ENCODE measurements at places on chromosomes 13 and 19.

DNA sequence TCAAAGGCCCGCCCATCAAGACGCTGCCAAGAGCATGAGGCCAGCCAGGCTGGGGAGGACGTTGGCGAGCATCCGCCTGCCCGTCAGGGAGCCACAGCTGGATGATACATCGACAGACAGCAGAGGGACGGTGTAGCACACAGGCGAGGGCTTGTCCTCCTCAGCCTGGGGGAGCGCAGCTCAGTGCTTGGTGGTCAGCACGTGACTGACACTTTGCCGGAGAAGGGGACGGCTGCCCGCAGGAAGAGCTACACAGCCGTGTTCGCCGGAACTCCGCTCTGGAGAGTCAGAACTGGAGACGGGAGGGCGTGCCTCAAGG, 34.1 kb downstream of the CSNK1G2 start:
- DNase-seq = no peak

- DNase-seq = no peak
These were observed 32.1 kb downstream of the PPP2R1A start for GRCh38 chr19:52221831-52222375.

DNA sequence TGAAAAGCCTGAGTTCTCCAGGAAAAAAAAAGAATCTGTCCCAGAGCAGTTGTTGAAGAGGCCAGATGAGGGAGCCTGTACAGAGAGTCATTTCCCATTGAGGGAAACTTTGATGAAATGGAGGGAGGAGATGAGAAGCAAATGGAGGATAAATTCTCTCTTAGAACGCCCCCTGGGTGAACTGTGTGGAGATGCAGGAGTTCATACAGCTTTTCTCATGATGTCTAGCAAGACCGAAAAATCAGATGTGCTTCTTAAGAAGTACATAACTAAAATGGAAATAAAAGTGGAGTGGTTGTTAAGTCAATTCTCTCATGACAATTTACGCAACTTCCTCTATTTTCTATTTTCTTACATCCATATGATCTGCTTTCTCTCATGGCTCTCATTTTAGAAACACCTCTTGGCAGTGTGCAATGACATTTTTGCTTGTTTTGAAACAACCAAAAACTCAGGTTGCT, 1263.1 kb downstream of the PCDH9 start:
- no peak for DNase-seq

GRCh38 chr13:78187781-78188180, 269.1 kb upstream of the EDNRB start:
- DNase-seq = no peak

DNA sequence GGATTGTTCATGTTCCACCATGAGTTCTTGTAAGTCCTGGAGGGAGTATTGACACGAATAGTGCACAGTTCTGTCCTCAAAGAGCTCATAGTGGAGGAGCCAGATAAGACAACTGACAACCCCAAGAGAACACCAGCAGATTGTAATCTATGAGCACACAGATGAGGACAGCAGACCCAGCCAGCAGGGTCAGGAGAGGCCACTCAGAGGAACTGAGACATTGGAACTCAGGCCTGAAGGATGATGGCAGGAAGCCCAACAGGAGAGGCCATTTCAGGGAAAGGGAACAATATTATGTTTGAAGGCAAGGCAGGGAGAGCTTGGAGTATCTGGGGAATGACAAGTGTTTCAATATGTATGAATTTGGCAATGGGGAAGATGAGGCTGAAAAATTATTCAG, 63.7 kb upstream of the IPO5 start:
- DNase-seq = no peak
